Stimulated activated CD8-positive, alpha-beta memory T cell treated with anti-CD3 and anti-CD28 coated beads, Interleukin-15, amount 100 ng/mL, for 24 hours (primary cell): ENCODE measurements at places on chromosomes 12 and 14.

GRCh38 chr14:24483604-24484252 lies 24.3 kb downstream of the CMA1 start:
- no peak for DNase-seq

GRCh38 chr14:98120831-98121464 lies 1151.0 kb downstream of the BCL11B start:
- DNase-seq: no peak

DNA sequence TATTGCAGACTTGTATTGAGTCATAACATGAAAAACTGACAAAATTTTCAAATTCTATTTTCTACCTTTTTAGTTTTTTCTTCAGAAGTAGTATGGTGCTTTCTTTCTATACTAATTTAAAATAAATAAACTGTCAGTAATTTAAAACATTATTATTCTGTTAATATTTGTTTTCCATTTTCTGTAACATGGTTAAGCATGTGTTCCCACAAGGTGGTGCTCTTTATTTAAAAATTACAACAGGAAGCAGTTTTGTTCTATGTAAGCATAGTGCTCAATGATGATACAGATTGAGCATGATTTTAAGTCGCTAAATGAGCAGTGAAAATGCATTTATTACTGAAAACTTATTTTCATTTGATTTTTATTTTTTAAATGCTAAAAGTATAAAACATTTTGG lies 114.6 kb downstream of the PPFIA2 start:
- no peak for DNase-seq

DNA sequence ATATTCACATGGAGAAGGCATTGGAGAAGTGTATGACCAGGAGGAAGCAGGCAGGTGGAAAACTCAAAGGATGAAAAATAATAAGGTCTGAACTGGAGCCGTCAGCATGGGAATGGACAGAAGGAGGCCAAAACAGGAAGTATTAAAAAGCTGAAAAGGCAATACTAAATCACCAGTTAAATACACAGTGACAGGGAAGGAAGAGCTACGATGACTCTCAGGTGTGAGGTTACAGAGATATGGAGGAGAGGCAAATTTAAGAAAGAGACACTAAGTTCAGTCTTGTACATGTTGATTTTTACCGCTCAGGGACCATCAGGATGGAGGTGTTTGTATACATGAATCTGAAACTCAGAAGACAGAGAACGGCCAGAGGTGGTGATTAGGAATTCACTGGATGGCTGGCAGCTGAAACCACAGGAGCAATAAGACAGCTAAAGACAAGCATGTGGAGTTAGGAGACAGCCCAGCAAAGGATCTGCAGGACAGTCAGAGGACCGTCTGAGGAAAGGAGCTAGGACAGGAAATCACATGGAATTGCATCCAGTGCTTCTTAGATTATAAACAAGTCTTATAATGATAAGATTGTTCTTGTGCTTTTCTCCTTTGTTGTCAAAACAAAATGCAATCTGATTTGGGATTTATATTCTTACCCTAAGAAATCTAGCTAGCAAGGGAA lies 33.9 kb upstream of the CDKN3 start:
- no peak for DNase-seq

DNA sequence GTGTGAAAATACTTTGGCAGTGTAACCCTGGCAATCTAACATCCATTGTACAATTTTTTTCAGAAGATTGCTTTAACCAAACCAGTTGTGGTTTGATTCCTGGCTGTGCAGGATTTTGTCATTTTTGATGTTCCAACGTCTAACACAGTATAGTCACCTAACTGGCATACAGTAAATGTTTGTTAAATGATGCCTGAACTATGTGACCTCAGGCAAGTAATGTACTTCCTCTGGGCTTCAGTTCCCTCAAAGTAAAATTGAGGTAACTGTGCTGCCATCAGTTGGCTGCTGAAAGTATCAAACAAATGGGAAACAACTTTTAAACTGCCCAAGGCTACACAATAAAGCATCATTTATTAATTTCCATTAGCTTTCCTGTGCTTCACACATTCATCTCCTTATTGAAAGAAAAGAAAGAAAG lies 4.3 kb downstream of the TM7SF3 start:
- no peak for DNase-seq

DNA sequence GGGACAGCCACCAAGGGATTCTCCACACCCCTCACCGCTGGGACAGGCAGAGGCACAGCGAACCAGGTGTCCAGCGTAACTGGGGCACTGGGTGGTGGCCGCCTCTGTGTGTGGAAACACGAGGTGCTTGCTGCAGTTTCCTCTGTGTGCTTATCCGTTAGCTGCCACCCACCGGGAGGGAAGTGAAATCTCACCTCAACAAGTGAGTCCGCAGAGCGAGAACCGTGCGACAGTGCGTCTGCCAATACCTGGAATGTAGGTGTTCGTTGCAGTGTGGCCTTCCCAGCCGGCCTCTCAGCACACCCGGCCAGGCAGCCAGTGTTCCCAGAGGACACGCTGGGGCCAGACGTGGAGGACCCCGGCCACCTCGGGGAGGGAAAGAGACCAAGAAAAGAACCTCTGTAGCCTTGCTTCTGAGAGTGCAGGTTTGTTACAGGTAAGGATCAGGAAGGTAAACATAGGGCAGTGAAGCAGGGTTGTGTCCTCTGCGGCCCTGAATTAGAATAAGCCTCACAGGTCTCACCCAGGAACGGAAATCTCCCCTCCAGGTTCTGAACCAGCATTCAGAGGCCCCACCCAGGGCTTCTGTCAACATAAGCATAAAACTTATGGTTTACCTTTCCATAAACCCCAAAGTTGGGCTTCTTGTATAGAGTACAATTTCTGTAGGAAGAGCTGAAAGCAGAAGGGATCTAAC lies 1.5 kb downstream of the BCL2L14 start:
- DNase-seq: no peak

DNA sequence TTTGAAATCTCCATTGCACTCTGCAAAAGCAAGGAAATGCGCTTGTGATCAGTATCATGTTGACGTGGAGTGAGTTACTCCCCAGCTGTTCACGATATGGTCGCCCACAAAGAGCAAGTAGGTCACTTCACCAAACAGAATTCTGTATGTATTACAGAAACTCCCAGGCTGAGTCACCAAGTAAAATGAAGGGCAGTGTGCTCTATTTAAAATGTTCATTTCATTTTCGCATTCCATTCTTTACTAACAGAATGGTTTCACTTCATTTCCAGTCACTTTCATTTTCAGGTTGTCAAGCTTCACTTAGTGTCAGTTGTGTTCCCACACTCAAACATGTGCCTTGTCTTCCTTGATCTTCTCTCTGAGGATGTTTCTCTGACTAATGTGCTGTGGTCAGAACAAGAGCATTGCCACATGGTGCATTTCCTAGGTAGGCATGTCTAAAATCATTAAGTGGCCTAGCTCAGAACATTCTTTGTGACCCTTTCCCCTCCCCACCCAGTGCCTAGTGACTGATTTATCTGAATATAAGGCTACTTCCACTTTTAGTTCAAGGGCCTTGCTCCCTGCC lies 391.2 kb downstream of the RAD51B start:
- DNase-seq: no peak

GRCh38 chr12:94041850-94042249 lies 106.5 kb upstream of the PLXNC1 start:
- no peak for DNase-seq

- no peak for DNase-seq
Measured at GRCh38 chr12:52826611-52827498, 7.3 kb downstream of the KRT79 start.

- no peak for DNase-seq
Measured at GRCh38 chr12:131862994-131863710, 31.3 kb upstream of the ULK1 start.

DNA sequence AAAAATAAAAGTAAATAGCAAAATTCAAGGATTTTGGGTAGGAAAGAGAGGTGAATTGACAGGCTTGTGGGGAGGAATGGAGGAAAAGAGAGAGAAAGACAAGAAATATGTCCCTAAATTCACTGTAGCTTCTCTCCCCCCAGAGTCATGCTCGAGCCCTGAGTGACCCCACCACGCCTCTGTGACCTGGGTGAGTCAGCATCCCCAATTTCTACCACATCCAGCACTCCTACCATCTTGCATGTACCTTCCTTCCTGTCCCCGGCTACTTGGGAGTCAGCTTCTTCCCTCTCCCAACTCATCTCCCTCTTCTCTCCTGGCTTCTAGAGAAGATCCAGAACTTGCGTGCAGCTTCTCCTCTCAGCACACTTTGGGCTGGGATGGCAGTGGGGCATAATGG lies 9.8 kb downstream of the ZNF219 start:
- DNase-seq: no peak

DNA sequence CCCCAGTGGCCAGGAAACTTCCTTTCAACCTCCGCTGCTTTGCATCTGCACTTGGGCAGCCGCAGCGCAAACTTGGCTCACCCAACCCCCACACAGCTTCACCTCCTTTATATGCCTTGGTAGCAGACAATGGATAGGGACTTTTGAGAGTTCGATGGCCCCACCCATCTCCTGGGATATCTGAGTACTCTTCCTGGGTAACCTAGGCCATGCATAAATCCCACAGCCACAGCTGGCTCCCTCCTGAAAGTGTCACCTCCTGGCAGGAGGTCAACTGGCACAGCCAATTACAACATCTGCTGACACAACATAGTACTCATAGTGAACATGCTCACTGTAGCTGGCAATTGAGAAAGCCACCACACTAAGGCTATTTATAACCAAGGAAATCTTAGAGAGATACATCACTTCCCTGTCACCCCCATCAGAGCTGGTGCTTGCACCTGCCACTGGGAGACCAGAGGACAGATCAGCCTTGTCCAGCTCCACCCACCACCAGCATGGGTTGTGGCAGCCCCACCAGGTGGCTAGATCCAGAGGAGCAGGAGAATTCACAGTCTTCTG lies 410.0 kb downstream of the SYT1 start:
- DNase-seq: no peak

- DNase-seq: no peak
Measured at GRCh38 chr14:42778984-42779383, 1172.3 kb downstream of the LRFN5 start.

- DNase-seq: no peak
Measured at GRCh38 chr14:64841772-64842750, 37.6 kb downstream of the SPTB start.

GRCh38 chr14:34983786-34984185 lies 994 bp downstream of the SRP54 start:
- DNase-seq: no peak

- DNase-seq: no peak
Measured at GRCh38 chr14:61621444-61621843, 73.9 kb upstream of the HIF1A start.

DNA sequence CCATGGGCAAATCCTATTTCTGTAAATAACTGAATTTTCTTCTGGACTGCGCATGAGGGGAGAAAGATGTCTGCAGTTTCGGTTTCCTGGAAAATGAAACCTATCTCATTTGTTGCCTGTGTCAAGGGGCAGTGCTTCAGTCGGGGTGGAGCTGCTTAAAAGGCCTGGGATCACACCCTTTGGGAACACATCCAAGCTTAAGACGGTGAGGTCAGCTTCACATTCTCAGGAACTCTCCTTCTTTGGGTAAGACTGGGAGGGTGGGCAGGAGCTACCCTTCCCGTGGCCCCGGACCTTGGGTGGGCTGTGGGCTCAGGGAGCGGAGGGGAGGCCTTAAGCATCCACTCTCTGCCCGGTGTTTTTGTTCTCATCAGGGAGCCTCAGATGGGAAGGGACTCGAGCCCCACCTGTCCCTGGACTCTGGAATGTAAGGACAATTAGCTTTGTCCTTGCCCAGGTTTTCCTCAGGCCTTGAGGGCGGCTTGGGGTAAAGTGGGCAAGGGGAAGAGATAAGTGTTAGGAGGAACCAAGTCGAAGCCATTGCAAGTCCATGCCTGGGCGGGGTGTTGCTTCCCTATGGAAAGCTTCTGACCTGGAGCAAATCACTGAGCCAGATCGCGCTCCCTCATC lies at the start of gene IFI27:
TSS of gene IFI27 (plus strand) at position 185 of the 630 bp plus-strand sequence.
- DNase-seq: no peak

- no peak for DNase-seq
Measured at GRCh38 chr14:96578619-96579018, 76.4 kb downstream of the PAPOLA start.

DNA sequence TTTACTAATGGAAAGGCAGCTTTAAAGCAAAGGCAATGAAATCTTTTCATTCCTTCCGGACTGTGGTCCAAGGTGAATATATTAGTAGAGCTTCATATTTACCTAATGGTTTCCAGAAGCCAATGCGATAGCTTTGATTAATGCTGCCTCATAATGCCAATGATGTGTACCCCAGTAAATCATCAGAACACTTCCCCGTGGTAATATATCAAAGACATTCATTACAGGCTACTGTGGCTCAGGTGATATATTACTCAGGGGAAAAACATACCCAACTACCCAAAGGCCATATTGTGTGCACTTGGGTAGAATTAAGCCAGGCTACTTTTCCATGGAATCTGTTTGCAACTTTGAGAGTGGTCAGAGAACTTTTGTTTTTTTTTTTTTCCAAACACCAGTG lies 69.4 kb upstream of the DACT1 start:
- no peak for DNase-seq

- DNase-seq: no peak
Measured at GRCh38 chr14:44414646-44415045, 92.4 kb downstream of the FSCB start.

- no peak for DNase-seq
Measured at GRCh38 chr12:132873724-132874123, 13.7 kb downstream of the CHFR start.

- DNase-seq: no peak
Measured at GRCh38 chr12:57229046-57229633, 371 bp upstream of the SHMT2 start.

GRCh38 chr12:25884024-25884919 lies 74.2 kb upstream of the RASSF8 start:
- no peak for DNase-seq

- DNase-seq: no peak
Measured at GRCh38 chr14:63795532-63795931, 57.3 kb upstream of the SYNE2 start.

DNA sequence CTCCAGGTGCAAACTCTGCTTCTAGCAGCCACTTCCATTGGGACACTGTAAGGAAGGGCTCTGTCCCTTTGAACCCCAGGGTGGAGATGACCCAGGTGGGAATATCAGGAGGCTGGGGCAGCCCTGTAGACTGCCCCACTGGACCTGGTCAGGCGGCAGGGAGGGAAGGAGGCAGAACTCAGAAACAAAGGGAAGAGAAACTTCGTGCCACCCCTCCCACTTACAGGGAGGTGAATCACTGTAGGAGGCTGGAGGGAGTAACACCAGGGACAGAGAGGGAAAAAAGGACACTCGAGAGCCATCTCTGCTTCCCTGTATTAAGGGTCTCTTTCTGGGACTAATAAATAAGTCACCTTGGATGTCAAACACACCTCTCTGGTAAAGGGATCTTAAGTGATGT lies 37.4 kb downstream of the ISCA2 start:
- no peak for DNase-seq

DNA sequence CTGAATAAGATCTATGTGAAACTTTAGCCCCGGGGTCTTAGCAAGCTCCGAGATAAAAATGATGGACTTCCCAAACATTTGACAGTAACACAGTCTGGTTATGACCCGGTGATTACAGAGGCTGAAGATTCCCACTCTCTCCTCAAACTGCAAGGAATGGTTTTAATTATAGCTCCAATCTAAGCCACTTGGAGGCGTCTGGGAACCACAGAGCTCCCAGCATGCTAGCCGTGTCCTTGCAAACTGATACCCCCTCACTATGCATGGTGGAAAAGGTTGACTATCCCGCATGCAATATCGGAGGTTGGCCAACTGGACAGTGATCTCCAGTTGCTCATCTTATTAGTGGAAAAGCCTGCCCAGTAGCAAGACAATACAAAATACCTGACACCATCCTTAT lies 76.5 kb upstream of the GRIN2B start:
- DNase-seq: no peak
